ENCODE measurements at places on chromosomes 7 and 10.

GRCh38 chr7:7127773-7128172, 54.6 kb upstream of the C1GALT1 start:
- DNase-seq, result no peak

GRCh38 chr7:7766671-7767070, 48.3 kb upstream of the RPA3 start:
- no peak for DNase-seq

DNA sequence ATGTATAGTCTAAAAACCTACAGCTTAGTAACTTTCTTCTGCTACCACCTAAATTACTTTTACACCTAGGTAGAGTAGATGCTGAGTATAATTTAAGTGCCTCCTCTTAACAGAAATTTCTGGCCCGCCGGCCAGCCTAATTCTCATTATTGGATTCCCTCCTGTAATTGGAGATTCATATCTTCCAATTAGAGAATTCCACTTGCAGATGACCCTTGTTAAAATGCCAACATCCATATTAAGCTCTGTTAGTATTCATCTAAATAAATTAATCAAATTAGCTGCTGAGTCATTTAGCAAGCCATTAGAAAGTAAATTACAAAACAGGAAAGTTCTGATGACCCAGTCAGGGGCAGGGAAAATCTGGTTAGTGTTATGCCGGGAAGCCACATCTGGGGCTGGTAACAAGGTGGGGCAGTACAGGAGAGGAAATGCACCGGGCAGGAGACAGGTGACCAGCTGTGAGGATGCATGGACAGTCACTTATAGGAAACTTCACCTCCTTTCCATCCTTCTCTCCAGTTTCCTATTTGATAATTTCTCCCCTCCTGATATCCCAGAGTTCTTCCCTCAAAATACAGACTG, 82.8 kb downstream of the ORC5 start:
- DNase-seq, result no peak

GRCh38 chr7:43693687-43694398, 35.5 kb downstream of the COA1 start:
- no peak for DNase-seq

DNA sequence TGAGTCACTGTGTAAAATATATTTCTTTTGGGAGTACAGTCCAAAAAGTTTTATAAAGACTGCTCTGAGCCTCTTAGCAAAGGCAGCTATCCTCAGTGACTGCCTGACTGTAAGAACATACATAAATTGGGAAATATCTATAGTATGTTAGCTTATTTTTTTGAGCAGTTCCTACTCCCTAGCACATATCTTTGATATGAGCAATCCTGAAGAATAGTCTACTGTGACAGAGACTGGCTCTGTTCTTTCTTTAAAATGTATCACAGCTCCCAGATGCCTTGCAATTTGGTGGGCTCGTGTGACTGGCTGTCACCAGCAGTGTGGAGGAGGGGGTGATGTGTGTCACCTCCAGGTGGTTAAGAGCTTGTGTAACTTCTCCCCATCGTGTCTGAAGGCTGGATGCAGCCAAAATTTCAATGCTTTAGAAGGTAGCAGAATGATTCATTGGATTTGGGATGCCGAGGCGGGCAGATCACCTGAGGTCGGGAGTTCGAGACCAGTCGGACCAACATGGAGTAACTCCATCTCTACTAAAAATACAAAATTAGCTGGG, 47.9 kb downstream of the MTERF1 start:
- no peak for DNase-seq

GRCh38 chr7:81161451-81162075, 242.7 kb upstream of the SEMA3C start:
- no peak for DNase-seq

- DNase-seq, result no peak
These were observed 126.6 kb downstream of the TRRAP start for GRCh38 chr7:99004781-99005500.

DNA sequence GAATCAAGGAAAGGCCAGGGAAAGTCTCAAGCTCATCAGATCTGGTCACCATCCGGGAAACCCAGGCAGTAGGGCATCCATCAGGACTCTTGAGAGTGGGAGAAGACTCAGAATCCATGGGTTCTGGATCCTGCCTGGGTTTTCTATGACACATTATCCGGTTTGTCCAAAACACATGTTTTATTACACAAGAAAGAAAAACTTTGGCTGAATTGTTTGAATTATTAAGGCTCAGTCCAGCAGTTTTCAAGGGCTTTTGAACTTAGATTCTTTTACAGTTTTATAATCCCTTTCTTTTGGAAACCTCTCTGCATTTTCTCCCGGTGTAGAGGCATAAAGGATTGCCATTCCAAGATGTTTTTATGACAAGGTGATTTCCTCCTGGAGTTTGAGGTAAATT, 528.5 kb upstream of the MGMT start:
- no peak for DNase-seq

DNA sequence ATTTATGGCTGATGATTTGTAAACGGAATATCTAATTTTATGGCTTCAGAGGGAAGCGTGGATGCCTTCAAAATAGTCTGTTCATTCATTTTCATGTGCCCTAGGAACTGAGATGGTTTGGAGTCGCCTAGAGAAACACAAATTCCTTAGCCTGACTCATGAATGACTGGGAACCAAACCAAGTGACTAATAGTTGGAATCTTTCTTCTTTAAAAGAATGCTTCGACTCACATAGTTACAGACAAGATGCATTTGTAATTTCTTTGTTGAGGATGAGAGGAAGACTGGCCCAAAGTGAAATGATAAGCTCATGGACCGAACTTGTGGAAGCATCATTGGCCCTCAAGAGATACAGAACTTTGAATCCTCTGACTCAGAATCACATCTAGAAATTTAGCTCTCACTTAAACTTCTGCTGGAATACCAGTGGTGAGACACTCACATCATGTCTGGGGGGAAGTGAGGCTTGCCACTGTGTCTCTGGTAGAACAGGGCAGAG, 1107.2 kb downstream of the NRG3 start:
- DNase-seq, result no peak

GRCh38 chr7:149285603-149286002, 23.6 kb downstream of the ZNF783 start:
- no peak for DNase-seq

- DNase-seq, result no peak
These were observed 158.2 kb downstream of the SRPK2 start for GRCh38 chr7:105230486-105230885.
